Esophagus squamous epithelium (tissue), 5 donors: ENCODE measurements at places on chromosomes 4 and X.

- no peak for DNase-seq
Observed at GRCh38 chrX:17082831-17083230, 136.4 kb downstream of the REPS2 start.

GRCh38 chr4:6917461-6918271, 8.0 kb downstream of the TBC1D14 start:
- DNase-seq: peak; percentile 36

- DNase-seq: no peak
Observed at GRCh38 chr4:183993676-183994075, 88.6 kb downstream of the STOX2 start.

- no peak for DNase-seq
Observed at GRCh38 chr4:26083987-26084386, 170.0 kb downstream of the SMIM20 start.

GRCh38 chr4:2728806-2729532, 27.2 kb downstream of the TNIP2 start:
- no peak for DNase-seq

DNA sequence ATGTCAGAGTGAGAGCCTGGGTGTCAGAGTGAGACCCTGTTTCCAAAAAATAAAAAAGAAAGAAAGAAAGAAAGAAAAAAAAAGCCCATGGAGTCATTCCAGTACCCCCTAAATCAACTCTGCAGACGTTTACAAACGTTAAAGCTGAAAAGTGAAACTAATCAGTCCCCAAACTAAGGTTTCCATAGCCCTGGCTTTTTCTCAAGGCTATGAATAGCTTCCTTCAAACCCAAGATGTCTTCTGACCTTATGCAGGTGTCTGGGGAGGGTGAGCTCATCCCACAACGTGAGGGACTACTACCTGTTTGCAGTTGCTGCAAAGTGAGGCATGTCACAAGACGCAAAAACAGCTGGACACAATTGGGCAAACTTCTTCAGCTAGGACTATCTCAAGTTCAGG, 144.0 kb downstream of the SH3KBP1 start:
- no peak for DNase-seq

DNA sequence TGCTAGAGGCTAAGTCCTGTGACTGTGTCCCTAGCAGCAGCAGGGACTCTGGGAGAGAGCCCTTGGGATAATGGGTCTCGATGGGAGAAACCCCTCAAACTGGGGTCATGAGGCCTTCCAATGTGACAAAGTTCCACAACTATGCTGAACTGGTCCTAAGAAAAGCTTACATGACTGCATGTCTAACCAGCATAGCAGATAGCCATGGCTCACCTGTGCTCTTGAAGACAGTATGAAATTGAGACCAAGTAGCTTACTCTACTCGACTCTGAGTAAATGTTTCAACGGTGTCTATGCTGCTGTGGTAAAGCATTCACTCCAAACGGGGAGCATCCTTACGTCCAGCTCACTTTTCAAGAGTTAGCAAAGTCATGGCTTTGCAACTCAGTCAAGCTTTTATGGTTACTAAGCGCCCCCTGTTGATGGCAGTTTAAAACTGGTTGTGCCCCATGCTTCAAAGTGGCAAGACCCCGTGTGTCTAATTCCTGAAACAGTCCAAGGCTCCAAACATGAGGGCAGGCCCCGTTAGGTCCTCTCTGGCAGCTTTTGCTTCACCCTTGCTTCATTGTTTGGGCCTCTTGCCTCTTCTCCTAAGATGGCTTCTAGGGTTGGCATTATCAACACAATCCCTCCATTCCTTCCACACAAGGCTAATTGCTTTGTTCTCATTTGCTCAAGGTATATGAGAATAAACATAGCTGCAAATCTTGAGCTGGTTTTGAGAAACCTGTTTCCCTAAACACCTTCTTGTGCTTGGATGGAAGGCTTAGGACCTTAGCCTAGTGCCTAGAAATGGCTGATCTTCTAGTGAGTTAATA, 46.6 kb downstream of the CCNG2 start:
- DNase-seq: no peak

DNA sequence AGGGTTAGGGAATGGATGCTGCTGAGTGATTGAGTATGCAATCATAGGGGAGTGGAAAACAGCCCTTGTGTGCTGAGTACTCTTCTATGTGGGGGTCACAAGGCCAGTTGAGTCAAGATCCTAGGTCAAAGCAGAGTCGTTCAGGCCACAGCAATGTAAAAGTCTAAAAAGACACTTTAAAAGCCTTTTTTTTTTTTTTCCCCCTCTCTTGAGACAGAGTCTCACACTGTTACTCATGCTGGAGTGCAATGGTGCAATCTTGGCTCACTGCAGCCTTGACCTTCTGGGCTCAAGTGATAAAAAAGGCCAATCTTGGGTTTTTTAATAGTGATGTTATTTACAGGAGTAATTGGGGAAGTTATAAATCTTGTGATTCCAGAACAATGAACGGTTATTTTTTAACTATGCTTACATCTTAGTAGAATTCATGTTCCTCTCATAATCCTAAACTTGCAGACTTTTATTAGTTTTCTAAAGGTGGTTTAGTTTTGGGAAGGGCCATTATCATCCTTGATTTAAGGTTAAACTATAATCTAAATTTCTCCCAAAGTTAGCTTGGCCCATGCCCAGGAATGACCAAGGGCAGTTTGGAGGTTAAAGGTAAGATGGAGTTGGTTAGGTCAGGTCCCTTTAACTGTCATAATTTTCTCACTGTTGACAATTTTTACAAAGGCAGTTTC, 82.2 kb upstream of the BMP2K start:
- no peak for DNase-seq

DNA sequence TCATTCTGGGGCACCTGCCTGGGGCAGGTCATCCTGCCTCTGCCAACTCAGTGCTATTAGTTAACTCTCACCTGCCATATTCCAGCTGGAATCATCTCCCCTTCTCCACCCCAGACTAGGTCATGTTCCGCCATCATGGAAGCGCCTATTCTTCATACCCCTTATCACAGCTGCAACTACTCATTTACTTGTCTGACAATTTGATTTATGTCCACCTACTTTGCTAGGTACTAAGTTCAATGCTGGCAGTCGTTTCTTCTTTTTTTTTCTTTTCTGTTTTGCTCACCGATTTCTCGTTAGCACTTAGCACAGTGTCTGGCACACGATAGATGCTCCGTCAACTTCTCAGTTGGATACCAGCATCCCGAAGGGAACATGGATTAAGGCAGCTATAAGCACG, 1.1 kb upstream of the FMR1 start:
- DNase-seq: no peak

DNA sequence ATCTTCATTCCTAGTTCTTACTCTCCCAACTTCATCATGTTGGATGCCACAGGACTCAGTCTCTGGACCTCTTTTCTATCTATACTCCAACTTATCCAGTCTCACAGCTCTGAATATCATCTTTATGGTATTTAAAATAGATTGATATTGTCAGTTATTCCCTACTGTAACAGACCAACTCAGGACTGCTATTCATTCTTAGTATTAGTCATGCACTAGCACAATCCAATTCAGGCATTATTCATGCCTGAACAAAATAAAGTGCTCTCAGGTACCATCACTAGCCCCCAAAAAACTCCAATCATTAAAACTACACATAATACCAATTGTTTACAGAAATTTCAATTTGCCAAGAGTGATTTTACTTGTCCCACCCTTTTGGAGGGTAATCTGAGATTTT, 37.7 kb downstream of the FRYL start:
- no peak for DNase-seq

- DNase-seq: no peak
Observed at GRCh38 chrX:63275127-63275526, 76.0 kb downstream of the SPIN4 start.

DNA sequence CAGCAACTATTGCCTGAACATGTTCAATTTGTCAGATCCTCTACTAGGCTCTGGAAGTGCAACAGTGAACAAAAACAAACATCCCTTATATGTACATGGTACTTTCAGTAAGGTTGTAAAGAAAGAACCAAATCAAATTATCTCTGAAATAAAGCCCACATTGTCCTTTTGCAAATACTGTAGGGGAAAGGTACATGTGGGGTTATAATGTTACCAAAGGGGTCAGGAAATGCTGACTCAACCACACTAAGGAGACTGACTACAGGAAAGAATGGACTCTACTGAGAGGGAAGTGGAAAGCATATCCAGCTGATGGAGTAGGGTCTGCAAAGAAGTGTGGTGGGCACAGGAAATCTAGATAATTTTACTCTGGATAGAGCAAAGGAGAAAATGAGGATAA, 61.5 kb downstream of the PCDH18 start:
- no peak for DNase-seq

DNA sequence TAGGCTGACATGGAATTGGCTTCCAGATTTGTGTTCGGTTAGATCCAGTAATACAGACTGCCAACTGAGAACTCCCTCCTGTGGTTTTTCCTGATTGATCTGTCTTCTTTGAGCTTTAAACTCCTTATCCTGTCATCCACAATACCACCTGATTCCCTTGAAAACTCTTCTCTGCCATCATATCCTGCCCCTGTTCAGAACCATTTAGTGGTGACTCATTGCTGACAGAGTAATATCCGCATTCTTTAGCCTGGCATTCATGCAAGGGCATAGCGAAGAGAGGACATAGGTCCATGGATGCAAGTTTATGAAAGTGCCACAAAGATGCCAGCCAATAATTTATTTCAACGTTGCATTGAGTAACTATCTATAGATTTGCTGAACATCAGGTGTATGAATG, 76.6 kb downstream of the ITIH6 start:
- no peak for DNase-seq

- DNase-seq: no peak
Observed at GRCh38 chrX:49761481-49761880, 65.7 kb upstream of the PAGE1 start.

DNA sequence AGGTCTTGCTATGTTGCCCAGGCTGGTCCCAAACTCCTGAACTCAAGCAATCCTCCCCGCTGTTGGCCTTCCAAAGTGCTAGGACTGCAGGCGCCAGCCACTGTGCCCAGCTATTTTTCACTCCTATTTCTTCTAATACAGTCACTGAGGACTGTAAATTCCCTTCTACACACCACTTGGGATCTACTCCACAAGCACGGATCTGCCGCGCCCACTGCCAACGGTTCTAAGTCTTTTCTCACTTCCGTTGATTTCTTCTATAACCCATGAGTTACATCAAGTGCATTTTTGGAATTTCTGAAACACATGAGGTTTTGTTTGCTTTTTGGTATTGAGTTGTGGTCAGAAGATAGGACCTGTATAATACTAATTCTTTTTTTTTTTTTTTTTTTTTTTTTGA, 48.6 kb downstream of the FAM53A start:
- DNase-seq: no peak

DNA sequence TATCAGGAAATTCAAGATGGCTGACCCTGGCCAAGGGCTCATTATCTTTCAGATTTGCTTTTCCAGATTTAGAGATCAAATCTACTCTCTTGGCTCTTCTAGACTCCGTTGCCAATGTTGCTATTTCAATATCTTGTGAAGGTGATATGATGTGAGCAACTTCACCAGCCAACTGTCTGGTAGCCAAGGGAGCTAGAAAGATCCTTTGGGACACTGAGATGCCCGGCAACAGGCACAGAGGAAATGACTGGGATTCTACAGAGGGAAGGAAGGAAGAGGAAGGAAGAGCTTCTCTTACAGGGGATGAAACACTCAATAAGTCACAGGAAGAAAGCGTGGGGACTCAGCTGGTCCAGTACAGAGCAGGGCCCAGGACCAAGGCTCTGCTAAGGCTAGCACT, 121.9 kb upstream of the GPC4 start:
- no peak for DNase-seq

DNA sequence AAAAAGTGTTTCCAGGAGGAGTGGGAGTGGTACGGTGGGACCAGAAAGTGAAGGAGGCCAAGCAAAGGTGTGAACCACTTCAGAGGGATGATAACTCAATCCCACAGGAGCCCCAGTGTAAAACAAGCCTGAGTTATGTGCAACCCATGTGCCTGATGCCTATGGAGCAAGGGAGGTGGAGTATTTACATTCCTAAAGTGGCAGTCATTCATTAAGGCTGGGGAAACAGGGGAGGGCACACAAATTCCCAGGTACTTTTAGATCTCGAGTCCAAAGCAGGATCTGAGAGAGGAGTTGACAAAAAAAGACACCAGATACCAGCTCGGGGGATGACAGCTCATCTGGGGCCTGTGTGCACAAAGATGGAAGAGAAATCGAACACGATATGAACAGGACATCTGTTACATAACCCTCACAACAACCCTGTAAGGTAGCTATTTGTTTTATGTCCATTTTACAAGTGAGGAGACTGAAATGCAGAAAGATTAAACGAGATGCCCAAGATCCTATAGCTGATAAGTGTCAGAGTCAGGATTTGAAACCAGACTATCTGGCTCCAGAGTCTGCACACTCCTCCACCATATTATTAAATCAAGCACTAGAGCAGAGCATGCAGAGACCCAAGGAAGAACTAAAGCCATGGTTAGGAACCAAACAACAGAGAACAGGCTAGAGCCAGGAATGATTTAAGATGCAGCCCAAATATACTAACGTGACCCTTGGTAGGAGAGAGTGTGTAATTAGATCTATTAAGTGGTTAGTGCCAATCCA, 91.9 kb upstream of the MAPK10 start:
- no peak for DNase-seq

- DNase-seq: no peak
Observed at GRCh38 chrX:110915111-110915510, 119.5 kb upstream of the CHRDL1 start.

- DNase-seq: no peak
Observed at GRCh38 chr4:176333076-176333475, 13.3 kb downstream of the SPCS3 start.

DNA sequence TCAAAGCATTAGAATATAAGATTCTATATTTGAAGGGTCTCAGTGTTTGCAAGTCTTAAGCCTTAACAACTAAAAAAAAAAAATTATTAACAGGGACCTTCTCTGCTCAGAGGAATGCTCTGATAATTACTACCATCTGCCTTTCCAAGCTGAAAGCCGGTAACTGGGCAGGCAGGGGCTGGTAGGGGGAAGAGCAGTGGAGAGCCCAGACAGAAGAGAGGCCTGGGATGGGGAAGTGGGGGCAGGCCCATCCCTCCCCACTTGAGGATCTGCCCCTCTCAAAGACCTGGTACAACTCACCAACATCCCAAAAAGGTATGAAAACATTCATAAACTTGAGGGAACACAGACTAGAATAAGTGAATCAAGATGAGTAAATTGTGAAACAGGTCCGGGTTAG, 113.9 kb downstream of the QDPR start:
- no peak for DNase-seq

DNA sequence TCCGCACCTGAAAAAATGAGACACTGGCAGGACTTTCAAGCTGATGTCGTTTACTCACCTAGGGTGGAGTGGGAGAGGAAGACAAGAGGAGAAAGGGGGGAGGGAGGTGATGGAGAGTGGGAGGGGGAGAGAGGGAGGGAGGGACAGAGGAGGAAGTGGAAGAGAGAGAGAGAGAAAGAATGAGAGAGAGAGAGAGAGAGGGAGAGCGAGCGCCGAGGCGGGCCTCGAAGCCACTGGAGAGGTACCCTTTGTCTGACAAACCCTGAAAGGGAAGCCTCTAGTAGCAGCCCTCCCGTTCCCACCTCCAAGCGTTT, 296 bp upstream of the ADGRL3 start:
- DNase-seq: no peak

DNA sequence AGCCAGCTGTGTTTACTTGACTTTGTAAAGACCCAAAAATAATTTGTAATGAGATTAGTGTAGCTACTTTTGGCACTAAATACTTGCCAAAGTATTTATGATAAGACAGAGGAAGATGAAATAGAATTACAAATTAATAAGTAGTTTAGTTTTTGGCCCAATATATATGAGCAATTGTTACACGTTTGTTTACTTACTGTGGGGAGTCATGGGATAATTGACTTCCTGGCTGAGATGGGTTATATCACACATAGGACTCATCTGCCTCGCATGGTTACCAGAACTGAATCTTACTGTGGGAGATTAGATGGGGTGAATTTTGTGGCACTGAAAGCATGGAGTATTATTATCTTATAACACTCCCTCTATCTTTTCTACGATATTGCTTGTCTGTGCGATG, 66.6 kb downstream of the INTS12 start:
- no peak for DNase-seq
